ENCODE measurements at places on chromosomes 3 and 15.
A peak's percentile ranks its signal among the peaks of the same experiment; 100 is the strongest.

GRCh38 chr15:65377105-65377975, 462 bp downstream of the IGDCC3 start:
- DNase-seq, result peak; percentile 90

GRCh38 chr15:73989001-73989798, 2.9 kb downstream of the STOML1 start:
- no peak for DNase-seq

DNA sequence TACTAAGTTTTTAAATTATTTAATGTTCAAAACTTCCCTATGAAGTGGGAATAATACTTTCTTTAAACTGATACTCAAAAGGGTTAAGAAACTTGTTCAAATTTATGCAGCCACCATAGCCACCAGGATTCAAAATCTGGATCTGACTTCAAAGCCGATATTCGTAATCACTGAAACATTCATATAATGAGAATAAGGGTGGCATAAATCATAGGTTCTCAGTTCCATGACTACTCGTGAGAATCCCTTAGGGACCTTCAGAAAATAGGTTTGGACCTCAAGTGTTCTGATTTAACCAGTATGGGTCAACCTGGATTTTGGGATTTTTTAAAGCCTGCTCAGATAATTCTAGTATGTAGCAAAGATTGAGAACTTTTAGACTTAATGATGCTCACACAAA, 160.6 kb downstream of the RBMS3 start:
- no peak for DNase-seq

- no peak for DNase-seq
These were observed 627.4 kb downstream of the MAGI1 start for GRCh38 chr3:65411367-65411766.

DNA sequence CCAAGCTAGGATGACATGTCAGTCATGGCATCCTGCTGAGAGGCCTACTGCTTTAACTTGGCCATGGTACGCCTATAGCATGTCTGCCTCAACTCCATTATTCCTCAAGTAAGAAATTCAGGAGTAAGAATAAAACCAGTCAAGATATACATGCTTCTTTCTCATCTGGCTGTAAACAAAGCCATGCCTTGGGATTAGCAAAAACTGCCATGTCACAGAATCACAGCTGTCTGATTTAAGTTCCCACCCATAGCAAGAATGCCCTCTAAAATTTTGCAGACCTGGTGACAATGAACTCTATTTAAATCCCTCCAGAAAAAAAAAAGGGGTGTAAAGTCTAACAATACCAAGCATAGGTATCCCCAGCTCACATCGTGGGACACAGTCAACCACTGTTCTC, 55.6 kb upstream of the ACAN start:
- no peak for DNase-seq

- no peak for DNase-seq
These were observed 8.5 kb upstream of the FANCD2 start for GRCh38 chr3:10017636-10018292.

DNA sequence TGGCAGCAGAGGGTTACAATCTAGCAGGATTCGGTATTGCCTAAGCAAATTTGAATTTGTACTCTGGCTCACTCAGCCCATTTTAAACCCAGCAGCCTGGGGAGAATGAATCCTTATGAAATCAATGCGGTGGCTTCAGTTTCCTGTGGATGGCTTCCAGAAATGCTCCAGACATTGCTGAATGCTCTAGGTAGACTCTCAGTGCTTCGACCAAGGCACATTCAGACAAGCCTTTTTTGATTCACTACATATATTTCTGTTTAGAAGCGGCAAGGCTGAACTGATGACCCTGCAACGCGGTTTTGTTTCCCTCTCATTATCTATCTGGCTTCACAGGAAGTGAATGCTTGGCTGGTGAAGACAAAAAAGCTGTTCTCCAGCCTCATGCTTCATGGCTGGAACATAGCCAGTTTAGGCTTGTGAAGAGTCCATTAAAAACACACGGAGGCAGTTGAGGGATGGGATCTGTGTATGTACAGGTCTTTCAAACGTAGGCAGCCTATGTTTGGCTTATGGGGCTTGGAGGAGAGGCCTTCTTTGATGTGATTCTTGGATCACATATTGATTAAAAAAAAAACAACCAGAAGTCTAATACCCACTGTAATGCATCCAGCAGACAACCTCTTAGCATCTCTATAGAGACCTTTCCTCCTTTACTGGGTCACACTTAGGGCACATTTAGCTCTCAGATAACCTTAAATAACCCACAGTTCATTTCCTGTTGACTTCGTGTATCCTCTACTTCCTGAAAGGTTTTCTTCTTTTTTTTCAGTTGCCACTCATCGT, 400.2 kb upstream of the TBL1XR1 start:
- DNase-seq, result no peak

DNA sequence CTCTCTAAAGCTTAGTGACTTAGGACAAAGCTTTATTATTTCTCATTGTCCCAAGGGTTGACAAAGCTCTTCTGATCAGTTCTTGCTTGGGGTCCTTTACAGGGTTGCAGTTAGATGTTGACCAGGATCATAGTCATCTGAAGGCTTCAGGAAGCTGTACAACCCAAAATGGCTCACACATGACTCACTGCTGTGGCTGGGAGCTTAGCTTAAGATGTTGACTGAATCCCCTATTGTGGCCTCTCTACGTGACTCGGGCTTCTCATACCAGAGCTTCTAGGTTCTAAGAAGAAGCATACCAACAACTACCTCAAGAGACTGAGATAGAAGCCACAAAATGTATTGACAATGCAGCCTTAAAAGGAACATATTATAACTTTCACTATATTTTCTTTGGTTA, 569.6 kb upstream of the ROBO2 start:
- no peak for DNase-seq

DNA sequence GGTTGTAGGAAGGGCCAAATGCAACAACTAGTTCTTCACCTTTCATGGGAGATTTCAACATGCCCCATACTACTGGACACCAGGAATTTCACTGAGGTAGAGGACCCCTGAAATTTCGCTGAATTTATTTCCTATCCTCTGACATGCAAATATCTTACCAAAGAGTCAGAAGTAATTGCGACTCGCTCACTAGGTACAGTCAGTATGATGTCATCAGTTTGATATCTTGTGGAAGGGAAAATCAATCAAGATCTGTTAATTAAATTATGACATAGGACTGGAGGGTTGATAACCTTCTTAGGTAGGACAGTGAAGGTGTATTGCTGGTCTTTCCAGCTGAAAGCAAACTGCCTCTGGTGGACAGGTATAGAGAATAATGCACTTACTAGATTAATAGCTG, 74.9 kb upstream of the TNIK start:
- no peak for DNase-seq

DNA sequence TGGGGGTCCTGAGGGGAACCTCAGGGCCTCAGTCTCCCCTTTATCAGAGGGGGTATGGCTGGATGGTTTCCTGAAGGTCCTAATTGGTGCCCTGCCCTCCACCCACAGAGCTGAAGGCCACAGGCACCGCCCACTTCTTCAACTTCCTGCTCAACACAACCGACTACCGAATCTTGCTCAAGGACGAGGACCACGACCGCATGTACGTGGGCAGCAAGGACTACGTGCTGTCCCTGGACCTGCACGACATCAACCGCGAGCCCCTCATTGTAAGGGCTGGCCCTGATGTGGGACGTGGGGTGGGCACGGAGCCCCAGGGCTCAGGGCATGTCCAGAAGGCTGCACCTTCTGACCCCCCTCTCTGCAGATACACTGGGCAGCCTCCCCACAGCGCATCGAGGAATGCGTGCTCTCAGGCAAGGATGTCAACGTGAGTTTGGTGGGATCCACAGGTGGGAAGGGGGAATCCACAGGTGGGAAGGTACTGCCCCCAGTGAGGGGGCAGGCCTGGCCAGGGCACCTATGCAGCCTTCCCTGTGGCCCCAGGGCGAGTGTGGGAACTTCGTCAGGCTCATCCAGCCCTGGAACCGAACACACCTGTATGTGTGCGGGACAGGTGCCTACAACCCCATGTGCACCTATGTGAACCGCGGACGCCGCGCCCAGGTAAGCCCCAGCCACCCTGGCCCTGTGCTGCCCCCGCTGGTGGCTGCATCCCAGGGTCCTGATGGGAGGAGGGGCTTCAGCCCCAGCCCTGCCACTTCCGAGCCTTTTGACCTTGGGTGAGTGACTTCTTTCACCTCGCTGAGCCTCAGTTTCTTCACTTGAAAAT, 17.5 kb upstream of the GNAT1 start:
- DNase-seq, result peak; percentile 71

- DNase-seq, result no peak
These were observed 45.5 kb downstream of the NBEAL2 start for GRCh38 chr3:47024932-47025331.

DNA sequence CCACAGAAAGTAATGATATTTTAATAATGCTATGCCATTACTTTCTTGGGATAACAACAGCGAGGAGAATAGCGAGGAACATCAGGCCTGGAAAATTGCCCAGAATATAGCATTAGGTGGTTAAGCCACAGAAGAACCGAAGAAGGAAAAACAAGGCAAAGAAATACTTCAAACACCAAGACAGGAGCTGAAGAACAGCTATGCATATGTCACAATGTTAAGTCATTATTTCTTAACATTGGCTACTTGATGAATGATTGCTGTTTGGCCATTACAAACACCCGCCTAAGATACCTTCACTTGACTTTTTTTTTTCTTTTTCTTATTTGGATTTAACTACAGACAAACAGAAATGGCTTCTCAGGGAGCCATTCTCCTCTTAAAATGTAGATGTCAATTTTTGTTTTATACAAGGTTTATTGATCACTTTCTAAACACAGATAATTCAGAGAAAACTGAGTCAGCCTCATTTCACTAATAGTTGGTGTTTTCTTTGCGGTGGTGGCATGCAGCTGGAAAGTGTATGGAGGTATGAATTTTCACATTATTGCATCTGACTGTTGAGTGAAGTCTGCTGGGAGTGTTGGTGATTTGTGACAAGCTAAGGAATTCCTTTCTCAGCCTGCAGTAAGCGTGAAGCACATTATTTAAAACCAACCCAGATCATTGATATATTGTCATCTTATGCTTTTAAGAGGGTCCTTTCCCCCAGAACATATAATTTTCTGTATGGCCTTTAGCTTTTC, 705.7 kb upstream of the NR2F2 start:
- DNase-seq, result no peak

GRCh38 chr15:57363661-57364060, 12.6 kb upstream of the CGNL1 start:
- no peak for DNase-seq

DNA sequence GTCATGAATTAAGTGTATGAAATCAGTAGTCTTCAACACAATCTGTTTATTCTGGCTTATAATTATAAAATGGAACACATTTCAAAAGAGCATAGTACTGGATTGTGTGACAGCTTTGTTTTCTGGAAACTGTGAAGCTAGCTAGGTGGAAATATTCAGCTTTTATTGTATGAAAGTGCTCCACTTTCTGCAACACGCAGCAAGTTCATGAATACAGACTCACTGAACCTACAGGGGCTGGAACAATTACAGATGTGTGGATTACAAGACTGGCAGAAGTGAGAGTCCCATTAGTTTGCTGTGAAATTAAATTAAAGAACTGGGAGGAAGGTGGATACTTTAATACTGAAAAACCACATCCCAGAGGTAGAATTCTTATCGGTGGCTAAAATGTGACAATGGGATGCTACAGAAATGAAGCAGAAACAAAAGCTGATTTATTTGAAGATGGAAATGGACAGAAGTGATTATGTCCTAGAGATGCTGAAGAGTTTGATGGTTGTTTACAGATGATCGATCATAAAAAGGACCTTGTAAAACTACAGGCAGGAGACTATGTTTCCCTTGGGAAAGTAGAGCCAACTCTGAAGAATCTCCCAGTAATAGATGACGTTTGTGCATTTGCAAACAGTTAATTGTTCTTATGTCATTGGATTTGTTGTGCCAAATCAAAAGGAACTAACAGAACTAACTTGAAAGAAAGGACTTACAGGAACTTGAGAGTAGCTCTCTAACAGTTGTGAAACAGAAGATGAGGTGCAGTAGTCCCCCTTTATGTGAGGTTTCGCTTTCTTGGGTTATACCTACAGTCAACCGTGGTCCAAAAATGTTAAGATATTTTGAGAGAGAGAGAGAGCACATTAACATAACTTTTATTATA, 15.7 kb downstream of the TF start:
- DNase-seq, result no peak

GRCh38 chr15:48631176-48631770, 14.2 kb downstream of the FBN1 start:
- DNase-seq, result no peak

DNA sequence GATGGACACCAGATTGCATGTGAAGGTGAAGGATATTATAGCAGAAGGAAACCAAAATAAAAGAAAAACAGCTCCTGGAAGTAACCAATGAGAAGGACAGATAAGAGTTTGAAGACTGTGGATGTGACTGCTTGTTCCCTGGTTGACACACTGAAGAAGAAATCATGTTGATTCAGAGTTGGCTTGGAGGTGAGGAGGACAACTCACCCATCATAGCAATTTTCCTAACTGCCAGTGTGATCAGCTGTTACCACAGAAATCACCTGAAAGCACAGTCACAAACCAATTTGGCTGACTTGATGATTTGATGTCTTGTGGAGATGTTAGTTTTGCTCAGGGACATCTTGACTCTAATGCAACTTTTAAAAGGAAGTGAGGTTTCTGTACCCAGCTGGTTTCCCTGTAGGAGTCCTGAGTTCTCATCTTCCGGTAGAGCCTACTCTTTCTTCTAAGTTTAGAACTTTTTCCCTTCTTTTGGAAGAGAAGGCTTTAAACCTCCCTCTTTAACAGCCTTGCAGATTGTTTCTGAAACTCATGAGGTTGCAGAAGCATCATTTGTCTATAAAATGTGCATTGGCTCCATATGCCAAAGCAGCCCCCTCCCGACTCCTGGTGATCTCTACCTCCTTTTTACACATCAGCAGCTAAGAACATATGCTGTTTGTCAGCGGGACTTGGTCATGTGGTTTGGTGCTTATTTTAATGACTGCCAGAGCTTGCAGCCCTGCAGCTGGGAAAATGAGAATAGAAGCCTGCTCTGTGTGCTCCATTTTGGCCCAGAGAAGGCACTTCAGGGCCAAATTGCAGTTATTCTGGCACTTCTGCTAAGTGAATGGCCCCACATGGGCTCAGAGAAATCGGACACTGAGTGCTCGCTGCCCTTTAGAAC, 10.3 kb downstream of the ATG7 start:
- no peak for DNase-seq

- no peak for DNase-seq
These were observed 67.1 kb upstream of the SEC13 start for GRCh38 chr3:10387881-10388609.

GRCh38 chr15:88954431-88955277, 41.5 kb upstream of the MFGE8 start:
- DNase-seq, result no peak
